ENCODE measurements at places on chromosomes 6 and 20. TPM values are rescaled to one million over a fixed set of nuclear protein-coding genes. Genes with fewer than 3 reads are reported as not detected.

GRCh38 chr20:59320426-59320825 lies 20.0 kb downstream of the EDN3 start:
- no peak for DNase-seq

- no peak for DNase-seq
Measured at GRCh38 chr6:22098601-22099031, 198.2 kb downstream of the PRL start.

- DNase-seq = no peak
Measured at GRCh38 chr20:44678242-44678641, 26.7 kb upstream of the ADA start.

DNA sequence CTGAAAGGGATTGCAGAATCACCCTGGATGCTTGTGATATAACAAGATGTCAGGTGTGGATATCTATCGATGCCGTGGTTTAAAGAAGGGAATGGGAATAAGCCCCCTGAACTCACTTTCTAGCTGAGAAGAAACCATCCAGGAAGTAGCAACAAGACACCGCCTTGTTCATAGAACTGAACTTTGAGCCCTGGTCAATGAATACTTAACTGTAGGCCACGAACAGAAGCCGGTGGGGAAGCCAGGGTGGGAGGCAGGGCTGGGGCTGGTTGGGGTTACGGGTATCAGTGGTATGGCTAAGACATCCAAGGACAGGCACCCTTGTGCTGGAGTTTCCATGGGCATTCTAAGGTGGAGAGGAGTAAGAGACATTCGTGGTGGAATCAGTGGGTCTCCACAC lies 61.0 kb downstream of the UST start:
- no peak for DNase-seq

GRCh38 chr20:12750221-12750620 lies 258.6 kb upstream of the SPTLC3 start:
- no peak for DNase-seq

GRCh38 chr6:148240861-148241477 lies 101.7 kb upstream of the SASH1 start:
- DNase-seq = no peak

DNA sequence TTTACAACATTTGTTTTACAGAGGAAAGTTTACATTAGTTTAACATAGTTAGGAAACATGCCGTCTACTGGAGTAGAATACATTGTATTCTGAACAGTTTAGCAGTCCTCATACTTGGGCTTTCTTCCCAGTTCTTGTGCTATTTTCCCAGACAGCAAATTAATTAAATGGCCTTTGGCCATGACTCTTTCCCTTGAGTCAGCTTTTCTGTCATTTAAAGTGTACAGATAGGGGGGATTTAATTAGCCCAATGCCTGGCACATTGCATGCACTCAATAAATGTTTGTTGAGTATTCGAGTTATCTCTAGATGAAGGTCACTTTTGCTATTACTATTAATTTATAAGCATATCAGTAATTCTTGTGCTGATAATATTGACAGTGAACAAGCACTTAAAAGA lies 1.6 kb downstream of the TMEM244 start:
- DNase-seq = no peak

Gene FUT9
- polyA plus RNA-seq = not detected

Gene AKAP12
- polyA plus RNA-seq = 5.7 TPM

Gene ETV7
- 0.10 TPM for polyA plus RNA-seq
